Bone marrow (tissue), 2 donors: ENCODE measurements at places on chromosomes 11 and 22.

DNA sequence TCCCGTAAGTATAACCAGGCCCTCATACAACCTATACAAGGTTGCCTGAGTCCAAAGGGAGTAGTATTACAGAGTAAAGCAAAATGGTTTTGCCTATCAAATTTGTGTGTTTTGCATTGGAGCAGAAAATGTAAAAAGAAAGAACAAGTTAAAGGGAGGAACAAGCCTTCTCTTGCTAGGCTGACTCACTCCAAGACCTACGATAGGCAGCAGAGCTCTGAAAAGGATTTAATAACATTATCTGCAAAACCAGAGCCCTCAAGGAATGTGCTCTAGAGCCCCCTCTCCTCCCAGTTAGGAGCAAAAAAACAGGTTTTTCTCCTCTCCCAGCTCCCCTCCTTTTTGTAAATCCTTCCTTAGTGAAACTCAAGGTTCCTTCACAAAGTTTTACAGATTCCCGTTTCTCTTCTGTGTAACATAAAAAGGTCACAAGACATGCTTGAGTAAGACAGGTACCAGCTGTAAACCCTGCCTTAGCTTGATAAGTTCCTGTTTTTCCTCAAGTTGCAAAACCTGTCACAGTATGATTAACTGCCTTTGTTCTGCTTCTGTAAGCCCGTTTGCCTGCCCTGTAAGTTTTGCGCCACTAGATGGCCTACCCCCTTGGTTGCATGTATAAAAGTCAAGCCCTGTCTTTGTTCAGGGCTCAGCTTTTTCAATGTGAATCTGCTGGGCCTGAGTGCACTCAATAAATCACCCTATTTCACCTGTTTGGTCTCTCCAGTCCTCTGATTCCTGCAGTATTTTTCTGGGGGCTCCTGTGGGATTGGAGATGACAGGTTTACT, 498.2 kb downstream of the KCNA4 start:
- no peak for DNase-seq

- DNase-seq = no peak
Measured at GRCh38 chr11:114400915-114401223, 403 bp downstream of the RBM7 start.

DNA sequence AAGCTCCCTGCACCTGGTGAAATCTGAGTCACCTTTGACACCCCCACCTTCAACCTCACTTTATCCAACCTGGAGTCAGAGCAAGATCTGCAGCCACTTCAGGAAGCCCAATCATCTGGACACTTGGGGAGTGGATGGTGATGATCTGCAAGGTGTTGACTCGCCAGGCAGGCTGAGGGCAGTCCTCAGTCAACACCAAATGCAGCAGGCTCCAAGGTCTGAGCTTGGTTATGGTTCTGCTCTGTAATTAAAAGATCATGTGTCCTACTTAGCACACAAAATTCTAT, 446.9 kb downstream of the BRD1 start:
- no peak for DNase-seq

- DNase-seq = no peak
Measured at GRCh38 chr11:59610289-59610688, 5.3 kb downstream of the OSBP start.

GRCh38 chr11:8329847-8330361, 66.2 kb upstream of the LMO1 start:
- no peak for DNase-seq

- DNase-seq = no peak
Measured at GRCh38 chr11:77416357-77416756, 57.5 kb downstream of the PAK1 start.

DNA sequence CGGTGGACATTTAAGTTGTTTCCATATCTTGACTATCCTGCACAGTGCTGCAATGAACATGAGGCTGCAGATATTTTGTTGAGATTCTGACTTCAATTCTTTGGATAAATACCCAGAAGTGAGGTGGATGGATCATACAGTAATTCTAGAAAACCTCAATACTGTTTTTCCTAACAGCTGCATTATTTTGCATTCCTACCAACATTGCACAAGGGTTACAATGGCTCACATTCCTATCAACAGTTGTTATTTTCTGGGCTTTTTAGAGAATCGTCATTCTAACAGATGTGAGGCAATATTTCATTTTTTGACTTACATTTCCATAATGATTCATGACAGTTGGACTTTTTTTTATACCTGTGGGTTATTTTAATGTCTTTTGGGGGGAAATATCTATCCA, 716.9 kb upstream of the ANO3 start:
- DNase-seq = no peak

- no peak for DNase-seq
Measured at GRCh38 chr22:31956360-31956759, 12.0 kb downstream of the YWHAH start.

- peak; percentile 5 for DNase-seq
Measured at GRCh38 chr11:61700212-61700611, 20.0 kb downstream of the DAGLA start.

GRCh38 chr11:68317147-68317785, 4.9 kb downstream of the LRP5 start:
- no peak for DNase-seq

DNA sequence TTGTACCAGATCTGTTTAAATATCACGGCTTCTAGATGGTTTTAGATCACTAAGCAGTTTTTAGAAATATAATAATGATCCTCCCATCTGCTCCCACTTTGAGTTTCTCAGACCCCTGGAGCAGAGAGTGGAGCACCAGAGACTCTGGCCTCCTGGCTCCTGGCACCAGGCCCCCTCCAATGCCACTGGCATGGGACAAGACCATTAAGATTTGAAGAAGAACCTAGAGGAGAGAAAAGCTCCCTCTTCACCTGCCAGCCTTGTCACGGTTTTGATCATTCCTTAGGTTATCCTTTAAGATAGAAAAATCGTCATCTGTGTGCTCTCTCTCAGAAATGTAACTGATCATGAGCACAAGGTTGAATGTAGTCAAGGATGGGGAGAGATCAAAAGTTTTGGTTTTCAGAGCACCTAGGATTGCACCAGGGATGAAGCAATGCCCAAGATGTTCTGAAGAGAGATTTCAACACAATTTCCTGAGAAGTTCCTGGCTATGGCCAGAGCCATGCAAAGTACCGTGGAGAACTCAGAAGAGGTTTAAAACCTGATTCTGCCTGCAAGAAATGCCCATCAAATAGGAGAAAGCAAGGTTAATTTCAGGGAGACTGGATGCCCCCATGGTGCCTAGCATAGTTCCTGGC, 22.2 kb downstream of the IL10RA start:
- no peak for DNase-seq

- no peak for DNase-seq
Measured at GRCh38 chr11:5505363-5506048, 4.3 kb downstream of the UBQLN3 start.

GRCh38 chr11:61126256-61126655, 24.0 kb downstream of the CD5 start:
- no peak for DNase-seq

- no peak for DNase-seq
Measured at GRCh38 chr11:134243913-134244312, 9.2 kb downstream of the THYN1 start.

- DNase-seq = no peak
Measured at GRCh38 chr11:7759010-7759409, 37.7 kb downstream of the OR5P2 start.

DNA sequence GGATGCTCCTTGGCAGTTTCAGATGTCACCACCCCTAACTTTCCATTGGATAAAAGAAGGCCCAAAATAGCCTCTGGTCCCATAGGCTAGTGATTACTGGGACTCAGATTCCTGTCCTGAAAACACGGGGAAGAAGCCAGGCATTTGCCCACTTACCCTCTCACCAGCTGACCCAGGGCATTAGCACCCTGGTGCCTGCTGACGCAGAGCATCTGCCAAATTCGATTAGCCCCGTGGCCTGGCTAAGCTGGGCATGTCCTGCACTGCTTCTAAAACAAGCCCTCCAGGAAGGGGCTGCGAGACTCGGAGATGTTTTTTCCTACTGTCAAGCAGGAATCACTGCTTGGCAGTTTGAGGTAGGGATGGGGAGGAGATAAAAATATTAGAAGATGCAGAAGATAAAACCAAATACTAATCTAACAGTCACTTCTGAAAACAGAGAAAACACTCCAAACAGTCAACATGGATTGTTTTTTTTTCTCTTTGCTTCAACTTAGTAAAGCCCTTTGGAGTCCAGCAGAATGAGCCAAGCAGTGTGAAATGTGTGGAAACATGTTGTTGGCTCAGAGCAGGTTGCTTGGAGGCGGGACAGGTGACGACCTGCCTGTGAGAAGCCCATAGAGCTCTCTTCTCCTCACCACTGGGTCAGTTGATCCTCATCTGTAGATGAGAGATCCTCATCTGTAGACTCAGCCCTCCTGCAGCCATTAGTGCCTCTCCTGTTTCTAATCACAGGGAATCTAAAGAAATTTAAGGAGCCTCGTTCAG, 54.0 kb downstream of the BDNF start:
- DNase-seq = no peak

DNA sequence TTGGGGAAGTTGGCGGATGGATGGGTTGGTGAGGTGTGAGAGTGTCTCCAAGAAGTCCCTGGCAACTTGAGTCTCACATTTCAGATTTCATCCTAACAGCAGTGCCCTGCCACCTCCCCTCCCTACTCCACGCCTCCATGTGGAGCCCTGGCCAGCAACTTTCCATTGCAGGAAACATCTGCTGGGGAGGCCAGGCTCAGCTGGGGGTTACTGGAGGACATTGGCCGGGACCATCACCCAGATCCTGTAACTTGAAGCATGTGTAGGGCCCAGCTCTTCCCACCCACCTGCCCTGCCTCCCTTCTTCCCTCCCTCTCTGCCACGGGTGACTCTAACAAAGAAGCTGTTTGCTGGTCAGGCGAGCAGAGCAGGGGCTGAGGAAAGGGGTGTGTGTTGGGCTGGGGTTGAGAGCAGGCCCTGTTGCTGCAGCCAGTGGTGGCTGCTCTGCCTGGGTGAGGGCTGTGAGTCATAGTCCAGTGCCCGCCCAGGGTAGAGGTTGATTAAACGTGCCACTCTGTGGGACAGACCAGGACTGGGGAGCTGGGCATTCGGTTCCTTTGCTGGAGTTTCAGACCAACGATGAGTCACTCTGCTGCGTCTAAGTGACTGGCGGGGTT, 64.0 kb downstream of the SCN3B start:
- DNase-seq = no peak

- DNase-seq = no peak
Measured at GRCh38 chr22:36796552-36797175, 20.2 kb downstream of the PVALB start.

- DNase-seq = no peak
Measured at GRCh38 chr11:16372355-16372754, 16.0 kb upstream of the SOX6 start.

DNA sequence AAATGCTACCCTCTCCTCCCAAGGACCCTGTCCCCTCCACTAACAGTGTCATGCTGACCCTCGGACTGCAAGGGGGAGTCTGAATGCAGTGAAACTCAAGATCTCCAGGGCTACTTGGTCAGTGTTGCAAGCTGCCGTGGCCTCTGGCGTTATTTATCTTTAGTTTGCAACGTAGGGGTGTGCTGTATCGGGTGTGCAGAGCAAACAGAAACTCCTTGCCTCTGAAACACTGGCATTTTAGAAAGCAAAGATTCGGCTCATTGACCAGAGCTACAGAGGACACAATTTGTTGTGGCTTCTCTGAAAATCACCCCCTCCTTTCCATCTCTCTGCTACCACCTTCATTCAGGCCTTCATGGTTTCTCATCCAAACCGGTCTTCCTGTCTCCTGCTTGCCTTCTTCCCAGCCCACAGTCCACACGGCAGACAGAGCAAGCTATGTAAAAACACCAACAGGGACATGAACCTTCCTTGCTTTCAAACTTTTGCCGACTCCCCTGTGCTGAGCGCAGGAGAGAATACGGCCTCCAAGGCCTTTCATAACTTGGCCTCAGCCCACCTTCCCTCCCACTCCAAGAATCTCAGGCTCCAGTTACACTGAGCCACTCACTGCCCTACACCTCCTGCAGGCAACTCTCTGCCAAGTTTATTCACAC, 14.9 kb downstream of the FZD4 start:
- no peak for DNase-seq

DNA sequence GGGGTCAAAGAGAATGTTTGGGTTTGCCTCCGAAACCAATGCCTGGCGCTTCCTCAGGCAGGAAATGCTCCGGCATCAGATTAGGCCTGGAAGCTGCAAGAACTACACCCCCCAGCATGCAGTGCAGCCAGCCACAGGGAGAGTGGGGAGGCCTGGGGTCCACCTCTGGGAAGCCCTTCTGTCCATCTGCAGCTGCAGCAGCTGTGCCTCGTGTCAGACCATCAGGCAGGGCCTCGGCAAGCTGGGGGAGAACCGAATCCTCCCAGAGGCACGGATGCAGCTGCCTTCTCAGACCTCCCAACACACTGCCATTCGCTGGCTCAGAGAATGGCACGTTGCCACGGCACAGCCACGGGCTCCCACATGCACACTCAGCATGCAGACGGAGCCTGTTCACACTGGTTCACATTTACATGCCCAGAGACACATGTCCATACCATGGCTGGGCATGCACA, 57.4 kb downstream of the NECTIN1 start:
- no peak for DNase-seq

- DNase-seq = no peak
Measured at GRCh38 chr11:7690648-7691047, 15.6 kb downstream of the OVCH2 start.

DNA sequence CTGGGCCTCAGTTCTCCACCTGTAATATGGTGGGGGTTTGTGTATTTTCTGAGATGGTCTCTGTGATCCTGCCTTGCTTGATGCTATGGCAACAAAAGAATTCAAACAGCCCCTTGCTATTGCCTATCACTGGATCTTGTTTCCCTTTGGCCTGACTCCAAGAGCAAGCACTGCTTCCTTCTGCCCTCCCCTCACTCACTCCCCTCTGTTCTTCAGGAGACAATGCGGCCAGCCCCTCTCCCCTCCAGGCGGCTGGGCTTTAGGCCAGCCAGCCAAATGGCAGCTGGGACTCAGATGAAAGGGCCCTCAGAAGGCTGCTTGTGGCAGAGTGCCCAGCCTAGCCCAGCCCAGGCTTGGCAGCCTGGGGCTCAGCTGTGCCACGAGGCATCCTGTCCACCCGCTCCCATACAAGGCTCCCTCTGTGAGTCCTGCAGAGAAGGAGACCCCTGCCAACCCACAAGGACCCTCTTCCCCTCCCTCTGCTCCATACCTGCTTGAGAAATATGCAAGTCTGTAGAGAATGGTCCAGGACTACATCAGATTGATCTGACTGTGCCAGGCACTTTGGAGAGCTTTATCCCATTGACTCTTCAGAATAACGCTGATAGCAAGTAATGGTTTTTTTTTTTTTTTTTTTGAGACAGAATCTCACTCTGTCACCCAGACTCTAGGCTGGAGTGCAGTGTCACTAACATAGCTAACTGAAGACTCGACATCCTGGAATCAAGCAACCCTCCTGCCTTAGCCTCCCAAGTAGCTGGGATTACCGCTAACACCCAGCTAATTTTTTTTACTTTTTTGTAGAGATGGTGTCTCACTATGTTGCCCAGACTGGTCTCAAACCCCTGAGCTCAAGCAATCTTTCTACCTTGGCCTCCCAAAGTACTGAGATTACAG, 7.6 kb upstream of the KCTD14 start:
- DNase-seq = no peak
